GDM1 (cell line): ENCODE measurements at places on chromosomes 2 and 18.
A peak's percentile ranks its signal among the peaks of the same experiment; 100 is the strongest.

- DNase-seq: no peak
Measured at GRCh38 chr2:173829727-173830126, 135.4 kb downstream of the SP3 start.

GRCh38 chr2:72924353-72925240 lies 7.3 kb downstream of the EMX1 start:
- DNase-seq: no peak

DNA sequence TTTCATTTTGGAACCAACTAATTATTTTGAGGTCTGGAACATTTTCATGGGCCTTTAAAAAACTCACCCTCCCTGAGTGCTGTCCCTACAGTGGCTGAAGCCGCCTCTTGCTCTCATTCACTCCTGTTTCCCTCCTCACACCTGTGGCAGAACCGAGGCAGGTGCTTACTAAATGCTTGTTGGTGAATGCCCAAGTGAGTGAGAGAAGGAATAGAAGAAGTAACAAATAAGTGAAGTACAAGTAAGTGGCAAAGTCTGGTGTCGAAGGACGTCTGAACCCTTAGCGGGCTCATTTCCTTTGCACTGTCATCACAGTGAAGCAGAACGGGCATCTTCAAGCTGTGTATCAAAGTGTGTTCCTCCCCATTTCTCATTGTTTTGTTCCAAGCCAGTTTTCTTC lies 135.2 kb downstream of the RHBDD1 start:
- no peak for DNase-seq

DNA sequence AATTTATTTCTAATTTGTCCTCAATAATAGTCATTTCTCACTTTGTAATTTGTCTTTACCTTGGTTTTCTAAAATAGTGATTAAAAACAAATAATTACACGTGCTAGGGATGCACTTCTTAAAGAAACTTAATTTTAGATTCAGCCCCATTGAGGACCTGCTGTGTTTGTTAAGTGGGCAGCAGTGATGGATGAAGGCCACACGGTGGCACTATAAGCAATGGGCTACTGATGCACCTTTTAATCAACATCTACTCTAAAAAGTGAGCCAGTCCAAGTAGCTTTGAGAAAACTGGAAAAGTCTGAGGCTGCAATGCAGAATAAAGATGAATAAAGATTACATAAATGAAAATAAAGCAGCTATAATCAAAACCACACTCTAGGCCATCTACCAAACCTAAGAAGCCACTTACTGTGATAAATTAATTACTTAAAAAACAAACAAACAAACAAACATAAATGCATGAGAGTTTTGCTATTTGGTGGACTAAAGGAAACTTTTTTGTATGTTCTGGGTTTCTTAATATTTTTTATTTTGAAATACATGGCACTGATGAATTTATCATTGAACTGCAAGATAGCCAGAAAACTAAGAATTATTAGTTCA lies 89.3 kb downstream of the PDE11A start:
- DNase-seq: peak; percentile 38

DNA sequence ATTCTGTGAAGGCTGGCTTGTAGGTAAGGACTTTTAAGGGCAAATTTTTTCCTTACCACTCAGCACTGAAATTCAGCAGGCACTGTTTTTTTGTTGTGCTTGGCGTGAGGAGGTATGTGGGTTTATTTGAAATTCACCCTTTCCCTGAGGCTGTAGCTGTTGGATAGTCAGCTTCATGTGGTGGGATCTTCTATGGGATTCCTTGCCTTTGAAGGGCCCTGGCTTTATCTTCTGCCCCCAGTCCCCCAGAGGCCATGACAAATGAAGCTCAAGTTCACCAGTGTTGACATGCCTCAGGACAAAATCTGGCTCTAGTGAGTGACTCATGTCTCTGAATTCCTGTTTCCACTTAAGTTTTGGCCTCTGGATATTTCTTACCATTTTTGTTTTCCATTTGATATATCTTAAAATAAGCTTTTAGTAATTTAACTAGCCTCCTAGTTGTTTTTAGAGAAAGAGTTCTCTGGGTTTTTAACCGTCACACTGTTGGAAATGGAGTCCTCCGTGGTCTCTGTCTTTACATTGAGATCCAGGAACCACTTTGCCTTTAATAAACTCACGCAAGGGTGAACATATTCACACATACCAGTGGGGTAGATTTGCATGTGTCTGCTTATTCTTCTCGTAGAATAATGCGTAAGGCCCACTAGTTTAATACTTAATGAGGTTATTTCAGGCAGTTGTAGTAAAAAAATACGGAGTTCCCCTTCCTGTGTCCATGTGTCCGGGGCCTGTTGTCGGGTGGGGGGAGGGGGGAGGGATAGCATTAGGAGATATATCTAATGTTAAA lies 211.1 kb upstream of the FAM98A start:
- no peak for DNase-seq

- no peak for DNase-seq
Measured at GRCh38 chr18:75962036-75962572, 532.9 kb downstream of the ZNF516 start.

DNA sequence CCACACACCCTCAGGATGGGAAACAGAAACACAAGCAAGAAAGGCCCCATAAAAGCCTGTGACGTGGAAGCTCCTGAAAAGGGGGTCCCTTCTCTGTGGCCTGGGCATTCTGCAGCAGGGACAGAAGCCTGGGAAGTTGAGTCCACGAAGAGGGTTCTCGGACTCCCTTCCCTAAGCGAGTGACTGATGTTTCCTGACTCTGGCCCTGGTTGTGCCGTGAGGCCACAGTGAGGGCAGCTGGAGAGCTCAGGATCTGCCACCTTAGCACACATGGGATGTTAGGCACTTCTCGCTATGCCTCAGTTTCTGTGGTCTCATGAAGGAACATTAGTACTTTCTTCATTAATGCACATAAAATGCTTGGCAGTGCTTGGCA lies 87.2 kb upstream of the ZFP36L2 start:
- no peak for DNase-seq

GRCh38 chr2:20671736-20672080 lies 4.8 kb downstream of the GDF7 start:
- no peak for DNase-seq

GRCh38 chr2:223979730-223980396 lies 22.6 kb downstream of the MRPL44 start:
- DNase-seq: no peak

GRCh38 chr18:72940986-72941385 lies 73.2 kb upstream of the NETO1 start:
- no peak for DNase-seq

DNA sequence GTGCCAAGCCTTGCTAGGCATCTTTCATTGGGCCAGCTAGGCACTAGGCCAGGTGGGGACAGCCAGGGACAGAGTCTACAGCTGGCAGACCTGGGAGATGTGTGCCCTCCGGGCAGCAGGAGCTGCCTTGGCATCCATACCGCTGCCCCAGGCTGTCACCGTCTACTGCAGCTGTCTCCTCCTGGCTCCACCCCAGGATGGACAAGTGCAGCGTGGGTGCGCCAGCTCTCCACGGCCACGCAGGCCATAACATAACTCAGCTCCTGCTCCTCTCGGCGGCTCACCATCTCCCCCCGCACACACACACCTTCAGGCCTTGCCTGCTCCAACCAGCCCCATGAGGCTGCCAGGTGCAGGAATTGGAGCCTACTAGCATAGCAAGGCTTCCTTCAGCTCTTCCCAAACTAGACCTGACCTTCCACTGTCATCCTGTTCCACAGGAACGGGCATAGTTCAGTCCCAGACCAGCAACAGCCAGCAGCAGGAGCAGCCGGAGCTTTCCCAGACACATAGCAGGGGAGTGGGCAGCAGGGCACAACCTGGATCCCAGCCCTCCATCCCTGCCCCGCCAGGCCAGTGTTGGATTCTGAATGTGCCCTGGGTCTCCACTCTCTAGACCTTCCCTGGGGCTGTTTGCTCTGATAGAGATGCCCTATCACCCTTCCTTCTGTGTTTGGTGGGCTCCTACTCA lies 2.5 kb upstream of the ADRA2B start:
- DNase-seq: no peak

DNA sequence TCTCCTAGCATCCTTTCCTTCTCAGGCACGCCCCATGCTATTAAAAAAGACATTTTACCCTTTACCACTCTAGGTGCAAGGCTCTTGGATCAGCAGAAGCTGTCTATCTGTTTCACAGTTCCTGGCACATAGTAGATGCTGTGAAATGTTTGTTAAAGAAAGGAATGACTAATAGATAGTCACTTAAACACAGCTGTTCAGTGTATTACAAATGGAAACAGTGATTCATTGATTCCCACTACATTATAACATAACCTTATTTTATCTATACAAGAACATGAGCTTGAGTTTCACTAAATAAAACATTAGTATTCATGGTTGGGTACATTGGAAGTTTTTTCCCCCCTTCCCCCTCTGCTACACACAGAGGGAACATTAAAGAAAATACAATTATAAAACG lies 142.1 kb downstream of the ASXL3 start:
- DNase-seq: no peak

DNA sequence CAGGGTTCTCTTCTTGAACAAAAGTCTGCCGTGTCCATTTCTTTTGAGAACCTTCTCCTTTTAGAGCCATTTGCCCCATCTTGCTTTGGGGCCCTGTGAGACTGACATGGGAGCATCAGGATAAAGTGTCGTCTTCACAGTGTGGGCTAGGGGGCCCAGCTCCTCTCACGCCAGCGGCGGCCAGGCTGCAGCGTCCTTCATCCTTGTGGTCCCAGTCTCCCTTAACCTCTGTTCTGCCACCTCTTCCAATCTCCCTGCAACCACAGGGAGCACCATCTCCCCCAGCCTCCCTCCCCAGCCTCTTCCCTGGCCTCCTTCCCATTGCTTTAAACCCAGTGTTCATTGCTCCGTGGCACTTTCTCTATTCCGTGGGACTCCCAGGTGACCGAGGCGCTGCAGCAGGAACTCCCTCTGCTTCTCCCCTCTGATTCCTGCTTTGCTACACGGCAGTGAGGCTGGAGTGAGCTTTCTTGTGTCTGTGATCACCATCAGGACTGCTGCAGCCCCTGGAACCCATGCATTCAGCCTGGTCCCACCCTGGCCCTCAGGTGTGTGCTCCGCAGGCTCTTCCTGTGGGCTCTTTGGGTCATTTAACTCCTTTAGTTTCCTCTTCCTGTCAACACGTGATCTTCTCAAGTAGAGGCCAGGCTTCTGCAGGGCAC lies 234.1 kb downstream of the MYT1L start:
- no peak for DNase-seq

- no peak for DNase-seq
Measured at GRCh38 chr2:226339616-226340015, 460.0 kb downstream of the IRS1 start.

GRCh38 chr2:43220229-43220751 lies 6.1 kb downstream of the ZFP36L2 start:
- no peak for DNase-seq

GRCh38 chr2:27093430-27094352 lies 7.1 kb downstream of the KHK start:
- DNase-seq: no peak

GRCh38 chr2:40332191-40332826 lies 119.6 kb downstream of the SLC8A1 start:
- no peak for DNase-seq

DNA sequence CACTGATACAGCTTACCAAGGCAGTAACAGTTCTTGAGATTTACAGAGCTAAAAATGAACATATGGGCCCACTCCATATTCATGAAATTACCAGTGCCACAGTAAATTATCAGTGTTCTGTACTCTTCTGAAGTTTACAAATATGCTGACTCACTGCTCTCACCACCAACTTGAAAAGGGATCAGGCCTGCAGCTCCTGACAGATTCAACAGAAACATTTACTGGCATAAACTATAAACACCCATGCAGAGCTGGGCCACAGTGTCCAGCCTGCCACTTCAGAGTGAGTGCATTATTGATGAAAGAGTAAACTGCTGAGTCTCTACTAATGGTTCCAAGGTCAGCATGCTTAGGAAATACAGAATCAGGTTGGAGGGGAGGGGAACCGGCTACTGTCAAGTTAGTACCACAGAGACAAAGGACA lies 83.1 kb downstream of the FARSB start:
- no peak for DNase-seq

- DNase-seq: no peak
Measured at GRCh38 chr2:178863856-178864620, 56.8 kb upstream of the TTN start.

- DNase-seq: no peak
Measured at GRCh38 chr2:187215532-187216240, 232.4 kb downstream of the CALCRL start.
